WERI-Rb-1 (cell line): ENCODE measurements at places on chromosomes 13 and 19.

- no peak for DNase-seq
Measured at GRCh38 chr13:22276616-22277015, 605.7 kb downstream of the FGF9 start.

DNA sequence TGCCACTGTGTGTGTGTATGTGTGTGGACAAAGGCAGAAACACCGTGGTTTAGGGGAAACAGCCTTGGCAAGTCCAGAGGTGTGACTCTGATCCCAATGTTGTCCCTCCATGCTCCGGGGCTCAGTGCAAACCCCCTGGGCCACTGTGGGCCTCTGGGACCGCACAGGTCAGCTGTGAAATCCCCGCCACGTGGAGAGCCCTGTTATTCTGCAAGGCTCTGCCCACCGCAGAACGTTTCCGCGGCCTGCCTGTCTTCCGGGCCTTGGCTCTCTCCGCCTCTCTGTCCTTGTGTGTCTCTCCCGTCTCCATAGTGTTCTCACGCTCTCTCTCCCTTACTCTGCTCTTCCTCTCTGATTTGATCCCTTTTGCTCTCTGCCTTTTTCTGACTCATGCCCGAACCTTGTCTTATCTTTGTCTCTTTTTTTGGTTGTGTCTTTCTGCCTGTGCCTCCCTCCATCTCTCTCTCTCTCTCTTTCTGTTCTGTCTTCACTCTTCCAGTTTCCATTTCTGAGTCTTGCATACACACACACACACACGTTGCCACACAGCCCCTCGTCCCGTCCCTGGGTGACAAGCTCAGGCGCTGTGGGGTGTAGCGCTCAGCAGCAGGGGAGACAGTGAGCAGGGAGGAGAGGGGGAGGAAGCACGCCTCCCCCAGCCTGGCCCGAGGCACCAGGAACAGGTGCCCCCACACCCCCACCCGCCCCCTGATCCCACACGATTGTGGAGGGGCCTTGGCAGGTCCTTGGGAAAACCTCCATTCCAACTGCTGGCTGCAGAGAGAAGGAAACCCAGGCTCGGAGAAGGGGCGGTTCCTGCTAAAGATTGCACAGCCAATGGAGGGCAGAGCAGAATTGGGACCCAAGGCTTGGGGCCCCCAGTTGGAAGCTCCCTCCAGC, 3.0 kb downstream of the TTYH1 start:
- DNase-seq: no peak

DNA sequence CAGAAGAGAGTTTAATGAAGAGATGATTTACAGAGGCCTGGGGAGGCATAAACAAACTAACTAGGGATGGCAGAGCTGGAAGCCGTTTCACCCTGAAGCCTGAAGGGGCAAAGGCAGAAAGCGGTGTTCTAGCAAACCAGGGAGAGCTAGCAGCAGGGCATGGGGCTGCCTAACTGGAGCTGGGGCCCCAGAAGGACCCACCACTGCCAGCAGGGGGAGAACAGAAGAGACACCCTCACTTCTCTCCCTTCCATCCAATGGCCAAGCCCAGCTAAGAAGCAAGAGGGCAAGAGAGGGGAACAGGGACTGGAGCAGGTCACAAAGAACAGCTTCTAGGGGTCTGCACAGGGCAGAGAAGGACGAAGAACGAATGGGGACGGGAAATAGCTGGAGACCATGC, 195.5 kb downstream of the KATNAL1 start:
- no peak for DNase-seq

DNA sequence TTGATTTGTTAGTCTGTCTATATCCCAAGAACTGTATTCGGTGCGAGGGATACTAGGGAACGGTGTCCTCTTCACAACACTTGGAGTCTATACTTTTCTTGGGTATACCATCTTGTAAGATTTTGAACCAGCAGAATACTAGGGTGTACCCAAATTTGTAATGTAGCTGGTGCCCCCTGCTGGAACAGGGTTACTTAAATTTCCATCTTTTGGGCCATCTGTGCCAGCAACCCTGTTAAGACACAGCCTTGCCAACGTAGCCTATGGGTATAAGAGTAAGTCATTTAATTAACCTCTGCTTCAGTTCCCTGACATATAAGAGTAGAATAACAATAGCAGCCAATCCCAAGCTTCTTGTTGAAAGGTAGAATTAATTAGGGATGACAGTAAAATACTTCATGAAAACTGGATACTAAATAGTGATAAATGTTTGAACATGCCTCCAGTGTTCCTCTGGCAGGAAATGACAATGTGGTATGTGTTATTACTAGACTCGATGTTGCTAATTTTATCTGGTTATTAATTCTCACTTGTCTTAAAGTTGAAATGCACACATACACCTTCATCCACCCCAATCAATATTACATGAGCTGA, 607.6 kb downstream of the FGF9 start:
- DNase-seq: no peak

DNA sequence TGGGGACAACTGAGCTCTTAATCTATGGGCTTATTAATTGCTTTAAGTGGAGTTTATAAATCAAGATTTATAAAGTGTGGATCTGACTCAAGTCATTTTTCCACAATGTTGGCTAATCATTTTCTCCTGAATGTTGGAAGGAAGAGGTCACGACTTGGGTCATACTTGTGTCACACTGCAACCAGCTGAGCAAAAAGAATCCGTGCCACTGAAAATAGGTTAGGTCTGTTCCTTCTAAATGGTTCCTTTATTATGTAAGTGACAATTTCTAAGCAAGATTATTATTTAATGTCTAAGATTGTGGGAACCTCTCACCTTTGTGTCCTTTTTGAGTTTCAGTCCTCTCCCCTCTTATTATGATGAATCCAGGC, 178.6 kb downstream of the SHISA2 start:
- DNase-seq: no peak

DNA sequence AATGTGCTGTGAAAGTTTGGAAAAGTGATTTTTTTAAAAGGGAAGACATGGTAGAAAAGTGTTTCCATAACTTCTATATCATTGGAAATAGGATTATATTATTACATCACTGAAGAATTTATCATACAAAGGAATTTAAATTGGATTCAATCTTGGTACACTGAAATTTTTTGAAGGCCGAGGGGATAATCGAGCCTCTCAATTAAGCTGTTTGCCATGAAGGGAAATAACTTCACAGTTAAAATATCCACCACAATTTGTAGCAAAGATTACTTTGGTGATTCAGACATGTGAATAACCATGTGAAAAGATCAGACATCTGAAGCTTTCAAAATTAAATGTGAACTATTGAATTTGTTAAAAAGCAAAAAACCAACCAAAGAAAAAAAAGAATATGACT, 215.3 kb downstream of the KLF5 start:
- no peak for DNase-seq

DNA sequence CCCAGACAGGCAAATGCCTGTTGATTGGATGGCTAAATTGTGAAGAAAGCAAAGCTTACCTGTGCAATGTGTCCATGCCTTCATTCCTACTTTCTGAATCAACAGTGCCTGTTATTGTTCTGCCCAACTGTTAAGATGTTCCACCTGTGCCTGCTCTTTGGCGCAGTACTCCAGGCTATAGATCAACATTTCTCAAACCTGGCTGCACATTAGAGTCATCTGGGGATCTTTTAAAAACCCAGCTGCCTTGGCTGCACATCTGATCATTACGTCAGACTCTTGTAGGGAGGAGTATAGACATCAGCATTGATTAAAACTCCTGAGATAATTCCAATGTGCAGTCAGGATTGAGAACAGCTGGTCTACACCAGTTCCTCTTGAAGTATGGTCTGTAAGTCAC, 16.2 kb upstream of the CPB2 start:
- no peak for DNase-seq

GRCh38 chr13:114097893-114098688, 34.3 kb downstream of the RASA3 start:
- peak; percentile 10 for DNase-seq

DNA sequence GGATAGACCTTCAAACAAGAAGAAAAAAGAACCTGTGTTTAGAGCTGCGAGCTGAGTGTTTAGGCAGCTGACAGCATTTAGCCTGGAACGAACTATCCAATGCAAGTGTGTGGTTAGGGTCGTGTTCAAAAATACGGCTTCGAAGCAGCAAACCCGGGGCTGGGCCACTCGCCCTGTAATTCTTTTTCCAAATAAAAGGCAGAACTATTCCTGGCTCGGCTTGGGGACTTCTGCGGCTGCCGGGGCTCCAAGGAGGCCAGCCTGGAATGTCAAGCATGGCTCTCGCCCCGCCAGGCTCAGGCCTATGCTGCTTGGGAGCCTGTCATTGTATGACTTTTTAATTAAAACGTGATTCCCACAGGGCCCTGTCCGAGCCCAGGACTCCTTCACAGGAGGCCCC, 51.7 kb upstream of the KLF2 start:
- DNase-seq: no peak

- no peak for DNase-seq
Measured at GRCh38 chr13:80873589-80873988, 532.7 kb upstream of the SPRY2 start.

GRCh38 chr19:6958791-6959190, 62.4 kb downstream of the MBD3L2B start:
- no peak for DNase-seq

DNA sequence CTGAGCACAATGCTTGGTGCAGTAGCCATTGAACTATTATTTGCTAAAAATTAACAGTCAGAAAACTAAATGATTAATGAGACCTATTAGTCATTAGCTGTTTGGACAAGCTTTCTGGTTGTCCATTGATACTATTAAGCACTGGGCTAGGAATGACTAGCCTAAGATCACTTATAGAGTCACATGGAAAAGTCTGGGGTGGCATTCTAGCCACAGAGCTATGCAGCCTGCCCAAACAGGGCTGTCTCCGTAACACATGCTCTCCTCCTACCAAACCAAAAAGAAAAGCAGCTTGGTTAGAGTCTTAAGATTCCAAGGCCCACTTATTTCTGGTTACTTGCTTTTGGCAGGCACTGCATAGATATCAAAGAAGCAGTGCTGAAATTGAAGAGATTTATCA, 193.5 kb upstream of the NBEA start:
- DNase-seq: no peak

GRCh38 chr13:105426441-105426840, 1109.0 kb downstream of the EFNB2 start:
- no peak for DNase-seq

DNA sequence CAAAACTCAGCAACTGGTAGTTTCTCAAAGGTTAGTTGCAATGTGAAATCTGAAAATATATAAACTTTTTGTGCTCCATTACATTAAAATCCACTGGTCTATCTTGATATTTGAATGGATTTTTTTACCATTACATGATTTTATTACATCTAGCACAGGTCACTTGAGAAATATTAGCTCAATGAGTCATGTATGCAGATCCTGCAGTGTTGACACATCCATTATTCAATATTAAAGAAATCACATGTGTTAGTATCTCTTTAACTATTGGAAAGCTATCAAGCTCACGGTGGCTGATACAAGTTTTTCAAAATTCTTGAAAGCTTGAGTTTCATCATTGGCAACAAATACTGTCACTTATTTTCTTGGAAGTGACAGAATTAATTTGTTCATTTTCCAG, 373.9 kb upstream of the TSHZ3 start:
- DNase-seq: no peak

- no peak for DNase-seq
Measured at GRCh38 chr13:49627831-49628652, at the start of gene ARL11. Gene ARL11, plus strand, starts transcription at chr13:49628507. Its CDS starts 1,941 bp downstream, at chr13:49630448.

DNA sequence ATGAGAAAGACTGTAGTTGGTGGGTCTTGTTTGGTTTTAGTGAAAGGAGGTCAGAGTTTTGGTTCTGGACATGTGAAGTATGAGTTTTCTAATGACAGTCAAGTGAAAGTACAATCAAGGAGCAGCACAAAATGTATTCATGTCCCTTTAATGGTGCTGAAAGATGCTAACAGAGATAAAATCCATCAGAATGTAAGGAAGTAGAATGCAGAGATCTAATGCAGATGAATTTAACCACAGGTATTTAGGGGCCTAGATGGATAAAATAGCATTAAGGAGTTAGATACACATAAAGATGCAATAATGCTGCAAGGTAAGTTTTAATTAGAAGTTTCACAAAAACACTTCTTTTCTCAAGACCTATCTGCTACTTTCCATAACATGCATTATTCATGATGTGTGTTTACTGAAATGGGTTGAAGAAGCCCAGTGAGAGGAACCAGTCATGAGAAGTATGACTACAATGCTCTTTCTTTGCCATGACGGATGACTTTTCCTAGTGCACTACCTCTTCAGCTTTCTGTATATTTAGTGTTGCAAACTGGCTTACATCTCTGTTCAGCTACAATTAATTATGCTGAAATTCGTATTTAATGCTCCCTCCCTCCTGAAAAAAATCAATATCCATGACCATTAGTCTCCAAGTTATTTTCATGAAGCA, 222.9 kb upstream of the HTR2A start:
- no peak for DNase-seq

GRCh38 chr19:1608359-1609102, 3.3 kb upstream of the UQCR11 start:
- DNase-seq: no peak

DNA sequence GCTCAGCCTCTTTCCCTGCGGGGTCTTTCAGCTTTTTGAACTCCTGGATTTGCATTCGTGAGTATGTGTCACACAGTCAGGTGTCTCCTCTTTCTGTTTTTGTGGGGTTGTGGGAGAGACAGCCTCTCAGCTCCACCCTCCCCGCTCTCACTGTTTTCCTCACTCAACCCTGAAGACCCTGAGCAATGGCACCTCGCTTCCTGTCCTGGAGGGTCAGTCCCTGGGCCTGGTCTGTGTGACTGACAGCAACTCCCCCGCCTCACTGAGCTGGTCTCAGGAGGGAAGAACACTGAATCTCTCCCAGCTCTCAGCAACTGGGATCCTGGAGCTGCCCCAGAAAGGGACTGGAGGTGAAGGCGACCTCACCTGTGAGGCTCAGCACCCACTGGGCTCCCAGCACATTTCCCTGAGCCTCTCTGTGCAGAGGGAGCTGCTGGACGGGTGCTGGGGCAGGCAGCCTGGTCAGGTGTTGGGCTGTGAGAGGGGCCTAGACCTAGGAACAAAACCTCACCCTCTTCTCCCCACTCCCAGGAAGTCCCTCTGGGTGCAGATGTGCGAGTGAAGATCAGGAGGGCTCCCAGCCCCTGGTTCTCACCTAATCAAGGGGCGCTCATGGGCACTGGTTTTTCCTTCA, 4.2 kb upstream of the SIGLEC7 start:
- DNase-seq: no peak

DNA sequence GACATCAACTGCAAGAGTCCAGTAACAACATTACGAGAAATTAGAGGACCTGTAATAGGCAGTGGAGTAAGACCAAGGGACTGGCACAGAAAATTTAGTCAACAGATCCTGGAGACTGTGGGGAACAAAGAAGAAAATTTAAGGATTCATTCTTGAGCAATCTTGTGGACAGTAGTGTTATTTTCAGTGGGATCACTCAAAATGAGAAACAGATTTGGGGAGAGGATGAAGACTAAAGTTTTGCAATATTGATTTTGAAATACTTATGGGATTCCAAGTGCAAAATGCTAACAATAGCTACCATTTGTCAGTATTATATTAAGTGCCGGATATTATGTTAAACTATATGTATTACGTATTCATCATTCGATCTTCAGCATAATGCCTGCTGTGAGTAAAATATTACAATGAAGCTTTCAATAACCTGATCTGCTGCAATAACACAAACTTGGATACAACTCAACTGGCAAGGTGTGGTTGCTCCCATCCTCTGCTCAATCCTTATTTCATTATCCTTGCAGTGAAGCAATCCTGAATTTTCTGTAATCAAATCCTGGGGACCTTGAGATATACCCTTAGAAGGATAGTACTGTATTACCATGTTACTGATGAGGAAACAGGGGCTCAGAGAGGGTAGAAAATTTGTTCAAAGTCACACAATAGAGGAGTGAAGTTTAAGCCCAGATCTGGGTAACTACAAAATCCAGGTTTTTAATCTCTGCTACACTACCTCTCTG, 84.2 kb downstream of the SACS start:
- no peak for DNase-seq

GRCh38 chr19:3826163-3826562, 40.0 kb upstream of the MATK start:
- DNase-seq: peak; percentile 61

GRCh38 chr13:91303031-91303430, 44.5 kb upstream of the MIR17HG start:
- no peak for DNase-seq
